ENCODE measurements at places on chromosomes 3 and 15.

- no peak for DNase-seq
These were observed 114.6 kb downstream of the SEMA5B start for GRCh38 chr3:122912772-122913538.

DNA sequence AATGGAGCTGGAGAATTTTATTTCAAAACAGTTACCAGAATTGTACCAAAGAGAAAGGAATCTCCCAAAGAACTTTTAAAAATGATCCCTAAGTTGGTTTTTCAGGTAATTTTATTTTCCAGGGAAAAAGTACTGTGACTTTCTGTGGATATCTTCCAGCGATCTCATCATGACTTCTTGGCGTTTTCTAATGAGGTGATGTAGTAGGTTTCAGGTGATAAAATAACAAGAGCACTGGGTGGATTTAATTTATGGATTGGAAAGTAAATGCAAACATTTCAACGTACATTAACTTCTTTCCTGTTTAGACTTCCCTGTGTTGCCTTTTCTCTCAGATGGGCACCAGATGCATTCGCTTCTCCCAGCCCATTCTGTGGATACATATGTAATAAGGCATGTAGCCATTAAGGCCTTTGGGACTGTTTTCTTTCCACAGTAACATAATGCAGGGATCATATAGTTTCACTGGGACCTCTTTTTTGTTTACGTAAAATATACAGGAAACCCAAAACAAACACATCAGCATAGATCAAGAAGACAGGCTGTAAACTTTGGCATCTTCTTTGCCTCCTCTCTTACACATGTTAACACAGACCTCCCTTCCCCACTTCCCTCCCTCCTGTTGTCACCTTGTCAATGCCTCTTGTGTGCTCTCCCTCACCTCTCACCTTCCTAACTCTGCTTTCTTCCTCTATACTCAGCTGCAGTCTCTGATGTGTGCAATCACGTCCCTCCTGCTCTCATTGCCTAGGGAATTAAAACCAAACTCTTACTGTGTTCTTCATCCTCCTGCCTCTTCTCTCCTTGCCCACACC, 13.0 kb downstream of the PHLDB2 start:
- no peak for DNase-seq

DNA sequence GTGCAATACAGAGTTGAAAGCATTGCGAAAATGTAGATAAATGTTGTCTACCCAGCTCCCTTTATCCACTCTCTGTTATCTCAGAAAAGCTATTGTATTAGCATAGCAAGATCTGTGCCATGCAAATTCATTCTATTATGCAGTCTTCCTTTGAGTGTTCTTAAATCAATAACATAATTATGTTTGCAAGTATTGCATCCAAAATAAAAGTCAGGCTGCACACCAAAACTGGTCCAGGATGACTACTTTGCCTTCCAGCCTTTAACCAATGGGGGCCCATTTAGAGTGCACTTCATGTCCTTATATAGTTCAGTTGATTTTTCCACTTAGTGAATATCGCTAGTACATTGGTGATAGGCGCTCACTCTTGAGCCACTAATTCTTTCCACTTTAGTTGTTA, 107.4 kb upstream of the MLF1 start:
- DNase-seq, result no peak

GRCh38 chr3:63927422-63928280, 15.5 kb upstream of the SCAANT1 start:
- DNase-seq, result no peak

GRCh38 chr3:136146981-136147729, 49.0 kb downstream of the MSL2 start:
- no peak for DNase-seq

DNA sequence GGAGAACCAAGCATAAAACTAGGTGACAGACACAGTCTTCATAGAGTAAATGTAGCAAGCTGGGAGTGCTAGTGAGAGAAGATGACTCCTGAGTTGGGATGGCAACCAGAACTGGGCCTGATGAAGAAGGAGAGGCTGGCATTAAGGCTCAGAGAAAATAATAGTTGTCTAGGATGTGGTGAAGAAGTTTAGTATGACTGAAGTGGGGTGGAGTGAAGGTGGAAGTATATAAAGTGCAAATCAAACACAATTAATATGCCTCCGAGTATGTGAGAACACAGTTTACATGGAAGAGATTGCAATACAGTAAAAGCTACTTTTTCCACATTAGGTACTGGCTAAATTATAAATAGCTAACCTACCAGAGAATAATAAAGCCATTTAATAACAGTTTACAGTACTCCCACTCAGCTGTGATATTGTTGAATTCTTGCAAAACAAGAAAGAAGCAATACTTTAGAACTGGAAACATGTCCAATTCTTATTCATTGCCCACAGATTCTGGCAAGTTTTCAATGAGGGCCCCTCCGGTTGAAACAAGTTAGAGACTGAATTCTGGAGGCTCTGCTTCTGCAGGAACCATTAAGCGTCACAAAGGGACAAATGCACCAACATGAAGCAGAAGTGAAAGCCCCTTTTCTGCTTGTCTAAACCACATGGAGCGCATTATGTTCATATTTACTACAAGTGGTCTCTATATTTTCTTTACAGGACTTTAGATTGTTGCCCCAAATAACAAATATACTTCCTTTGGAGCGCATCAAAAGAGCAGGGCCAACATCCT, 243.7 kb downstream of the SLC9A9 start:
- DNase-seq, result no peak

DNA sequence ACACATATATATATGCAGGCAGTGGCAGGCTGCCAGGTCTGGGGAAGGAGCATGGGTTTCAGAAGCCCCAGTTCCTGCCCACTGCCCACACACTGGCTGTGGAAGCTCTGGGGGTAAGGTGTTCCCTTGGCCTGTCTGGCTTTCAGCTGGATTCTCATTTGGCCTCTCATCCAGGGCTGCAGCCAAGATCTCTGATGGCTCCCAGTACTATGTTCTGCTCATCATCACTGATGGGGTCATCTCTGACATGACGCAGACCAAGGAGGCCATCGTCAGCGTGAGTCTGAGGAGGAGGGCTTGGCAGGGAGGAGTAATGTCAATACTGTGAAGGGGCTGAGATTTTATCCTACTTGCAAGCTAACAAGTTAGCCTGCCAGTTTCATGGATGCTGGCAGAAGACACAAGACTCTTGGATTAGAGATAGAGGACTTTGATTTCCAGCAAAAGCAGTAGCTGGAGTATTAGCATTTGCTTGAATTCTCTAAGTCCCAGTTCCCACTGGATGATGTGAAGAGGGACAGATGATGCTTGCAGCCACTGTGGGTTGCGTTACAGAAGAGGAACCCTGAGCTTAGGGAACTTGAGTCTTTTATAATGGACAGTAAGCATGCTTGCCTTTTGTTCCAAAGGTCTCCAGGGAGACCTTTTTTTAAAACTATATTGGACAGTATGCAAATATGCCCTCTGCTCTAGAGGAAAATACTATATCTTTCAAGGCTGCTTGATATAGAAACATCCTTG, 5.6 kb upstream of the BRPF1 start:
- DNase-seq, result no peak

DNA sequence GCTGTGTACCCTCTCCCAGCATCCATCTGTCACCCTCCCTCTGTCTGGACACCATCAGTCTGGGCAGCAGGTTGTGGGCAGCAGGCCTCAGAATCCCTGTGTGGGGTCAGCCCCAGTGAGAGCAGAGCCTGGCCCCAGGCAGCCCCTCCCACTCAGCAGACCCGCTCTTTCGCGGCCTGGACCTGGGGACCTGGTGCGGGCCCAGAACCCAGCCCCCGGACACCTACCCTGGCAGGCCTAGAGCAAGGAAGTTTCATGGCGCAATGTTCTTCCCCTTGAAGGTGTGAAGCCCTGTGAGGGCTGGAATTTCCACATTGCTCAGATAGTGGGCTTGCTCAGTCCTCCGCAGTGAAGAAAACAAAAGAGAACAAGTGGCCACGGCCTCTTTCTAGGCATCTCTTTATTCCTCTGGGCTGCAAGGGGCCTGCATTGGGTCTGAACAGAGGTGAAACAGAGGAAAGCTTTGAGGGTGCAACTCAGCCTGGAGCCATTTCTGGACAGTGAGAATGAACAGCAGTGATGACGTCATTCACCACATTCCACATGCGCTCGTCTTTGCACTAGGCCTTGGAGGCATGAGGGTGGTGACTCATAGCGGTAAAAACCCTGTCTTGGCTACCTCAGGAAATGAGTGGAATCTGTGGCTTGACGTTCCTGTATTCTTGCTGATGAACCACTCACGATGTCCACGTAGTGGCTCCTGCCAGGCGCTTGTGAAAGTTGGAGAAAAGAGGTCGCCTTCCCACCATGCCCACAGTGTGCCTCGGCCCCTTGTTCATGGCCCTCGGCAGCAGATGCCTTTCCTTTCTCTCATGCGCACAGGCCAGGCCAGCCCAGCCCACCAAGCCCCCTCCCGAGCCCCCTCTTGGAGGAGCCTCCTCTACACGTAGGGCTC, 66.1 kb downstream of the SLC30A4 start:
- DNase-seq, result peak; percentile 98

DNA sequence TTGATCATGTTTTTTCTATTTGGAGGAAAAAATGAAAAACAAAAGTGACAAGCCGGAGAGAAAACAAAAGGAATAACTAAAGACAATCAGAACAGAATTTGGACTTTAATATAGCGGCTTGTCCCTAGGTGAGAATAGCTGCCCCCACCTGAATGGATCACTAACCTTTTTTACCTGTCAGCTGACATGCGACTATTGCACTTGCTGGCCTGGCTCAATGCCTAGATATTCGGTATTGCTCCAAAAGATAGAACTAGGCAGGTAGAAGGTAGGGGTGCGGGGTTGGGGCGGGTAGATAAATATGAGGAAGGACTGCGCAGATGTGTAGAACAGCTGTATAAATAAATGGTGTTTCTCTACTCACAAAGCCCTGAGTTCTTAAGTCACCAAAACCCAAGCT, 650 bp upstream of the MORC1 start:
- DNase-seq, result no peak

- no peak for DNase-seq
These were observed 95.7 kb upstream of the MCTP2 start for GRCh38 chr15:94135486-94136147.

GRCh38 chr3:193712938-193713337, 119.9 kb downstream of the OPA1 start:
- DNase-seq, result no peak

DNA sequence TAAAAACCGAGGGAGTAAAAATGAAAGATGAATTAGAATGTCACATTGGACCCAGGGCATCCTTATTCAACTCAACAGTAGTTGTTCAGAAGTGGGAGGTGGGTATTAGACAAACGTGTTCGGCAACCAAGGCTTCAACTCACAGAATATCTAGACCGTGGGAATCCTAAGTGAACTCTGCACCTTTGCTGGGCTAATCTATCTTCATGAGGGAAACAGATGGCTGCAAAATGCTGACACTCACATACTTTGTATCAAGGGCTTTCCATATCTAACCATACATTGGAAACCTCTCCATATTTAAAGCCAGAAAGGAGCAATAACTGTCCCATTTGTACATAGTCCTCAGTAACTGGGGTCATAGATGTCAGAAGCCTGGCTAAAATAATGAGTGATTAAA, 20.9 kb downstream of the PLSCR1 start:
- no peak for DNase-seq

DNA sequence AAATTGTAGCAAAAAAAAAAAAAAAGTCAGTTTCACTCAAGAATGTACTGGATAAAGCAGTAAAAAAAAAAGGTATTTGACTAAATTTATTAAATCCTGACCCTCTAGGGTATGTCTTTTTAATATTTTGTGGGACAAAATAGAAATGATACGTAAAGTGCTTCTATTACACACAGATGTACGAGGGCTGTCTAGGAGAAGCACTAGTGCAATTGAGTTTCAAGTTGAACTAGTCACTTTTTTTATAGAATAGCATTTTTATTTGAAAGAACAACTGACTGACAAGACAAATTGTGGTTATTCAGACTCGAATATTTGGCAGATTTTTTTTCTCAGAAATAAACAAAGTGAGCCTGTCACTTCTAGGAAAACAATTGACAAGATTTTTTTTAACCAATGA, 49.0 kb downstream of the CCDC54 start:
- no peak for DNase-seq

- DNase-seq, result no peak
These were observed 102.6 kb upstream of the ZPLD1 start for GRCh38 chr3:102332205-102332604.

DNA sequence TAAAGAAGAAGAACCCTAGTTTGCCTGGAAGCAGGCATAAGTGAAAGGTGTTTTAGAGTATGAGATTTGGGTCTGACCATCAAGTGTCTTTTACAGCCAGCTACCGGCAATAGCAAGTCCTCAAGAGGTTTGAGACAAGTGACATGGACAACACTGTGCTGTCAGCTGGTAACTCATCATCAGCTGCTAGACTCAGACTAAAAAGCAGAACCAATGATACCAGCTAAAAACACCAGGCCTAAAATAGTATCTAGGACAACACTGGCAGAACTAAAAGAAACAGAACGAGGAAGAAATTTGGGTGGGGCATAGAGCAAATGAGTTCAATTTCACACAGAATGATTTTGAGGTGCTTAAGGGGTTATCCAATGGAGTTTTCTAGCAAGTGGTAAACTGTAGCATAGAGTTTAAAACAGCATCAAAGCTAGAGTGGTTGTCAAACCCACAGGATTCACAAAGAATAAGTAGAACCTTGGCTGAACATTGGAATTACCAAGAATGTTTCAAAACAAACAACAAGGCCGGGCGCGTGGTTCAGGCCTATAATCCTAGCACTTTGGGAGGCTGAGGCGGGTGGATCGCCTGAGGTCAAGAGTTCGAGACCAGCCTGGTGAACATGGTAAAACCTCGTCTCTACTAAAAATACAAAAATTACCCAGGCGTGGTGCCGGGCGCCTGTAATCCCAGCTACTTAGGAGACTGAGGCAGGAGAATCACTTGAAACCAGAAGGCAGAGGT, 3.9 kb downstream of the CIAO2A start:
- no peak for DNase-seq

DNA sequence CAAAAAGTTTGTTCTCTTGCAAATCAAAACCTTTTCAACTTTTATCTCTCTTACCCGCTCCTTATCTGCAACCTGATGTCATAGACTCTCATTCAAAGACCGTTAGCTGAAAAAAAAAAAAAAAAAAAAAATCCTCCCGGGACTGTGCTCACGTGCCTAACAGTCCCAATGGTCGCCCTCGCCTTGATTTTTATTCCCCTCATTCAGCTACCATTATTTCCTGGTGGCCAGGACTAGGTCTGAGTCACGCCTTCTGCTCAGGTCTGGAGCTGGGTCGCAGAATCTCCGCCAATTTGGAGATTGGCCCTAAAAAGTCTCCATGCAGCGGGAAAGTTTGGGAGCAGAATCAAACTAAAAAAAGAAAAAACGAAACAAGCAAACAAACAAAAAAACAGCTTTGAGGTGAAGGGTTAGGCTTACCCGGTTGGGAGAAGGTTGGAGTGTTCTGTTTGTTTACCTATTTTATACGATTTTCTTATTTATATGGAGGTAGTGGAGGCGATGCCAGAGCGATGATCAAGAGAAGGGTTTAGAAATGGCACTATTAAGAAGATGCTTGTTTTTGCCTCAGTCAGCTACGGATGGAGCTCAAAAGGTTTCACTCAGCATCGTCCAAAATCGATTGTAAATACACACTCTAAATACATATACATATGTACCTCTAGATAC, 51.1 kb downstream of the ZIC4 start:
- DNase-seq, result no peak

GRCh38 chr3:71006810-71007785, 576.4 kb downstream of the FOXP1 start:
- peak; percentile 17 for DNase-seq

- no peak for DNase-seq
These were observed 327.4 kb downstream of the SHQ1 start for GRCh38 chr3:72520690-72521308.

- DNase-seq, result no peak
These were observed 392.2 kb downstream of the KCNH8 start for GRCh38 chr3:19540464-19540863.
